ENCODE measurements at places on chromosomes 2 and 18.

DNA sequence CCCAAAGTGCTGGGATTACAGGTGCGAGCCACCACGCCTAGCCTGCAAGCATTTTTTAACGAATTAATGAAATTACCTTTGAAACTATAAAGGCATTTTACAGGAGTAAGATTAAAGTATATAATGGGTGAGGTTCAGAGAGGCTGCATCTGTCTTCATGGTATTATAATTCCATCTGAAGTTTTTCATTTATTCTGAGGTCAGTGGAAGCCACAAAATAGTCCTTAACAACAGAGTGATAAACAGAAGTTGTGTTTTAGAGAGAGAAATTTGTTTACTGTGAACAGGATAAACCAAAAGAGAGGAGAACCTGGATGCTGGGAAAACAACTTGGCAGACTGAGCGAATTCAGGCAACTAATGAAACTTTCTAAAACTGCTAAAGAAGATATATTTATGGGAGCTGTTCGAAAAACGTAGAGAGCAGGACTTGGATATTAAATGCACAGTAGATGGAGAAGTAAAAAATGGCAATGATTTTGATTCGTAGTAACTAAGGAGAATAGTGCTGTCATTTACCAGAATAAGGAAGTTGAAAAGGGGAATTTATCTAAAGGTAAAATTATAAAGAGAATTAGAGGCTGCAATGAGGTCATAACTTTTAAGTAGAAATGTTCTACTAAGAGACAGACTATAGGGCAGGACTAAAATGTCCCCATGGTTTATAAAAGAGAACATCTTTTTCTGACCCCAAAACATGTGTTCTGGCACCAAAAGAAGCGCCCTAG, 37.9 kb upstream of the ITGA4 start:
- DNase-seq, result no peak

- peak; percentile 80 for DNase-seq
Observed at GRCh38 chr2:171747371-171747770, 60.1 kb downstream of the DYNC1I2 start.

DNA sequence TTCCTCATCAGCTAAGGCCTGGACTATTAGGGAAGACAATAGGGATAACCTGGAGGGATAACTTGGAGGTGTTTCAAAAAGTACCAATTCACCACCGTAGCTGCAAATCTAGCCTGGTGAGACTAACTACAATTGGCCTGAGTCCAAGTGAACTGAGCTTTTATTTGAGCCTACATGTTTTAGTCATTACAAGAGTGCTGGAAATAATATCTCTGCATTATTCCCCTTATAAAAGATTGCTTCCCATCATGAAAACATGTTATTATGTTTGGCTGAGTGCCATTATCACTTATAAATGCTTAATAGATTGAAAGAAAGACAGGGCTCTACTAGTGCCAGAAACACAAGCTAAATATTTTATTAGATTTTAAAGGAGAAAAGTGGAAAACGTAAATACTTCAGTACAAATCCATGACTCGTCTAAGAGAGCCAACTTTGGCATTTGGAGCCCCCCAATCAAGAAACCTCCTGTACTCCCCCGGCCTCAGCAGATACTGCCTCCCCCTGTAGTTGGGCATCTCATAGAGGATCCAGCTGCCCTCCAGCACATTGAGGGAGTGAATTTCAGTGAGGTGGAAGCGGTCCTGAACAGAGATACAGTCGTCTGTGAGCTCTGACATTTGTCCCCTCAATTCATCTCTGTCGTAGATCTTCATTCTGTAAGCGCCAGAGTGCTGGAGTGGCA, 3.6 kb downstream of the CRYGB start:
- peak; percentile 90 for DNase-seq

- DNase-seq, result no peak
Observed at GRCh38 chr2:85355521-85355920, 952 bp downstream of the ELMOD3 start.

DNA sequence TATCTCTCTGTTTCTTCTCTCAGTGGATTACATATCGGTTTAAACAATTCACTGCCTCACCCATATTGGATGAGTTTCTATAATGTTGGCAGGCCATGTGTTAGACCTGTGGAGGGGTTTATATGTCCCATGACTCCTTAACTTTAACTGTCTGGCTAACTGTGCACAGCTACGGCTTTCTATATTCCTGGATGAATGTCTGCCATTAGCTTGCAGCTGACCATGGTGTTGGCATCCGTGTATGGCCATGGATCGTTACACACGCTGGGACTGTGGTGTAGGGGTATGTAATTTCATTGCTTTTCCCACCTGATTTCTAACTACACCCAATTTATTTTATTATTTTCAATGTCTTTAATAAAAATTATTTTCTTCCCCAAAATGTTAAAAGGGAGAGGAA, 3.3 kb upstream of the TANC1 start:
- peak; percentile 8 for DNase-seq

DNA sequence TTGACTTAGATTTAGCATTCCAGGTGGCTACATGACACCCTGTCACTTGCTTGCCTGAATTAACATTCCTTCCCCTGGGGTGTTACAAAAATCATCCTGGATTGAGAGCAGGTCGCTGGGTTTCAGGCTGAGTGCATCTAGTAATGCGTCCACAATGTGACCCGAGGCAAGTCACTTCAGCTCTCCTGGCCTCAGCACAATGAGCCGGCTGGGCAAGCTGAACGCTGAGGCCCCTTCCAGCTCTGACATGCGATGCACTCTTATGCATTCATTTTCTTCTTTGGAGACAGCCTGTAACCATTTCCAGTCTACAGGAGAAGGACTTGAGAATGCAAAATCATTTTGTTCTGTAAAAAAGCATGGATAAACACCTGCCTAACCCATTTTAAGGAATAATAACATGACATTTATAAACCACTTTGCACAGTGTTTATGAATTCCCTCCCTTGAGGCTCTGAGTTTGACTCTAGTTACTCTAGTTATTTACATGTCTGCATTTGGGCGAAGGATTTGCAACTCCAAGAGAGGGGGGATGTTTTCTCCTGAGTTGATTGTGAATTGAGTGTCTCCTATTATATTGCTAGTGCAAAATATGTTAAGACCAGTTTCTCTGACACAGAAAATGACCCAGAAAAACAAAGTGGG, 63.0 kb upstream of the CPO start:
- no peak for DNase-seq

GRCh38 chr18:75277610-75277928, 67.0 kb downstream of the TSHZ1 start:
- no peak for DNase-seq

DNA sequence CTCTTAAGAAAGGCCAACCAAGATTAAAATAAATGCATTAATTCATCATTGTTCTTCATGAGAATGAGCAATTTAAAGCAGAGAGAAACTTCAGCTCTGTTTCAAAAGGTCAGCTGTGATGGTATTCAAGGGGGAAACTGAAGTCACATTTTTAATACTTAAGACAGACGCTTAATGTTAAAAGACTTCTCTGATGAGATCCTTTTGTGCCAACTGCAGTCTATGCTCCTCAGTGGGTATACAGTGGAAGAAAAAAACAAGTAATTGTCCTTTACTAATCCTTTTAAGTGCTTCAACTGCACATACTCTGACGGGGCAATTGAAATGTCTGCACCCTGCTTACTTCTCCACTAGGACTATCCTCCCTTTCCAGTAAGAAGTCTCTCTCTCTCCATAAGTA, 309.7 kb downstream of the GULP1 start:
- no peak for DNase-seq

- DNase-seq, result no peak
Observed at GRCh38 chr2:171004363-171004762, 75.3 kb downstream of the GORASP2 start.

GRCh38 chr2:3731829-3732228, 28.5 kb downstream of the DCDC2C start:
- DNase-seq, result no peak

DNA sequence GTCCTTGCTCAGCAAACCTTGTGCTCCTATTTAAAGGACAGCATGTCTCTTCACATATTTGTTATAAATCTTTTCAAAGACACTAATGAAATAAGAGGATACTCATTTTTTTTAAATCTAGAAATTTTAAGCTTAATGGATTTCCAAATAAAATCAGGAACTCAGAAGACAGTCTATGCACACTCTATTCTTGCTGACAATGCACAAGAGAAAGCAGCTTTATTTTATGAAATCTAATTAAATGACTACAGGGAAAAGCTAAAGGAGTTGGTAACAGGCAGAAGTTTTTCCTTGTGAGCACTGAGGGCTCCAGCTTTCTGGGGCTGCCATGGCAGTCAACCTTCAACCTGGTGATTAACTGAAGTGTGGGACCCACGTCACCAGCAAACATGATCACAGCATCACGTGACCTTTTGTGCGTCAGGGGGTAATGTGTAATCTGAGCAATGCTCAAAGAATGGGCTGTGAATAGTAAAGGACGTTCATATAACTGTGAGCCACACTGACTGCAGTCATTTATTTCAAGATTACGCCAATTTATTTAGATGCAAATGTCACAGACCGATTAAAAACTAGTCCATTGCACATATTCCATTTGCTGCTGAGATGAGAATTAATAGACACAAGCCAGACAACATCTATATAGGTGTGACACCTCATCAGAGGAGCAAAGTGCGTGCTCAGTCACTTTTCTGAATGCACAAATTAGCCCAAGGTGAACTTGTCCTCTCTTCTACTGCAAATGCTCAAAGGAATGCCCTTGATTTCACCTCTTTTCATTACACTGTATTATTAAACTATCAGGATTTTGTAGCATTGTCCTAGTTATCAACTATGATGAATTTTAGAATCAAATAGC, 11.6 kb upstream of the DNER start:
- peak; percentile 28 for DNase-seq

DNA sequence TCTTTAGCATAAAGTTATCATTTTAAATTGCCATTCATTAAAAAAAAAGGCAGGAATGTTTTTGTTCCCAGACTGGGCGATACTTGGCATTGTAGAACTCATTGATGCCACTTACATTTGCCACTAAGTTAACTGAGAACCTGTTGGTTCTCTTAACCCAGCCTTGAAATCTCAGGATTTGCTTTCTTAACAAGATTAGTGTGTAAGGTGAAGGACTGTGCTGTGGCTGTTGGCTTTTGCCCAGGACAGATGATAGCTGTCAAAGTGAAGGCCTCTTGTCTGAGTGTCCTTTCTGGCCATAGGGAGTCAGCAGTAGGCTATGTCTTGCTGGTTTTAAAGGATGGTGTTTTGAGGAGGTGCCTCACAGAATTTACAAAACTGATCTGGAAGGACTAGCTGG, 2.6 kb downstream of the DPYSL5 start:
- peak; percentile 11 for DNase-seq

DNA sequence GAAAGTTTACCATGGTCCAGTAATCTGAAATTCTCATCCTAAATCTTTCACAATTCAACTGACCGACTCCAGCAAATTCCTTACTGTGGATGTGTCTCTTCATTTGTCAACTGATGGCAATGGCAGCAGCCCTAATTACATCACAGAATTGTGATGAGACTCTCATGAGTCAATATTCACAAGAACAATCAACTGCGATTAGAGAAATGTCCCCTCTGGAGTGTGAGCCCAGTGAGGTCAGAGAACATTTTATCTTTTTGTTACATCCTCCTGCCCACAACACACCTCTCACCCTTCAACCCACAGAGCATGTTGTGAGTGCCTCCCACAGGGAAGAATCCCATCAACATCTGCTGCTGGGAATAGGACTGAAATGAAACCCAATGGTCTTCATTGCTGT, 73.6 kb downstream of the CD226 start:
- DNase-seq, result peak; percentile 26

DNA sequence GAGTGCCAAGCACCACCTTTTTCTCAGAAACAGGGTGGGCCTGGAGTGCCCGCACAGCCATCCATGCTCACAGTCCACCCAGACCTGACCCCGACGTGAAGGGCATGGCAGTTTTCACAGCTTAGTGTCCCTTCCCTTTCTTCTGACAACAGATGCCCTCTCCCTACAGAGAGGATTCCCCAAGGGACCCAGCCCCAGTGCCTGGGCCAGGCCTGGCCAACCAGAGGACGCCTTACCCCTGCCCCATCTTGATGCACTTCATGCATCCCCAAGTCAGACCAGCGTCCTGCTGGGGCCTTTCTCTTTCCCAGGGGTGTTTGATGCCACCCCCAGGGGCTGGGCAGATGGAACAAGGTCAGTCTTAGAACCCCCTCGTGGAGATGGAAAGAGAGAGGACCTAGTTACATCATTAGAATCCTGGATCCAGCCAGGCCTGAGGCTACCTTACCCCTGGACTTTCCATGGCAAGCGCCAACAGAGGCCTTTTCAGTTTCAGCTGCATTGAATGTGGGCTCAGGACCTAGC, 3.8 kb downstream of the ANKMY1 start:
- no peak for DNase-seq

DNA sequence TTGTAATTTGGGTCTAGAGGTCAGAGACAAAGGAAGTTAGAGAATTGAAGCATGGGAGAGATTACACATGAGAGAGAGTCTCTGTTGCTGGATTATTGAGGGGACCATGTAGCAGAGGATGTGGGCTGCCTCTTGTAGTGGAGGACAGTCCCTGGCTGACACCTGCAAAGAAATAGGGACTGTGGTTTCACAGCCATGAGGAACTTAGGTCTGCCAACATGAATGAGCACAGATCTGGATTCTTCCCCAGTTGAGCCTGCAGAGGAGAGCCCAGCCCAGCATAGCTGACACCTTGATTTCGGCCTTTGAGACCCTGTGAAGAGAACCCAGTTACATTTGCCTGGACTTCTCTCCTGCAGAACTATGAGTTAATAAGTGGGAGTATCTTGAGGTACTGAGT, 179.5 kb upstream of the TWIST2 start:
- no peak for DNase-seq

GRCh38 chr2:45285311-45285710, 276.1 kb upstream of the SIX2 start:
- DNase-seq, result no peak

DNA sequence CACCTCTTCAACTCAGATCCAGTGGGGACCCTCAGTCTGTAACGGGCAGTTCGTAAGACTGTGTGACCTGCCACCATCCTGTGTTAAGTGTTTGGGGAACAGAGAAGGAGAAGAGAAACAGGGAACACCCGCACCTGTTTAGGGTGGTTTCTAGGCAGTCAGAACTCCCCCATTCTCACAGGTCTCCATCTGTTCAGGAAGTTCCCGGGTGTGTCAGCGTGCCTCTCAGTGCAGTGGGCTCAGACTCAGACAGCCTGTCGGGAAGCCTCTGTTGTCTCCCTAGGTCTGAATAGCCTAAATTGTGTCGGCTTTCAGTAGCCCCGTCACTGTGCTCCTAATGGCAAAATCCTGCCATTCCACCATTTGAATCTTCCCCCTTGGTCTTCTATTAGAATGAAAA, 256.6 kb downstream of the LOXHD1 start:
- DNase-seq, result peak; percentile 34

All from NCI-H69 (cell line).